ENCODE measurements at places on chromosomes 6 and 20.

DNA sequence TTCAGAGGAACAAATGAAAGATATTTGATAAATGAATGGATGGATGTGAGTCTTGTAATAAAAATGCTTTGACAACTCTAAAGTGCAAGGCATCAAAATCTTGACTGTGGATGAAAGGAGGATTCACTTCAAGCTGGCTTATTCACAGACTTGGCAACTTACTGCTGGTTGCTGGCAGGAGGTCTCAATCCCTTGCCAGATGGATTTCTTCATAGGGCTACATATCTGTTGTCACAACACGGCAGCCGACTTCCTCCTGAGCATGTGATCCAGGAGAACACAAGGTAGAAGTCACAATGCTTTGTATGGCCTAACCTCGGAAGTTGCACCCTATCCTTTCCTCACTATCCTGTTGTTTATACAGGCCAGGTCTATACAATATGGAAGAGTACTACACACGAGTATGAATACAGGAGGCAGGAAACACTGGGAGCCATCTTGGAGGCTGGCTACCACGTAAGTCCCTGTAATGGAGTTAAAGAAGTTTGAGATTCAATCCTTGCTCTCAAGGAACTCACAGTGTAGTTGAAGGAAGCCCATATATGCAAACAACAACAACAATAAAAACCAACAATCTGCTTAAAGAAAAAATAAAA, 97.9 kb downstream of the ID4 start:
- no peak for DNase-seq

DNA sequence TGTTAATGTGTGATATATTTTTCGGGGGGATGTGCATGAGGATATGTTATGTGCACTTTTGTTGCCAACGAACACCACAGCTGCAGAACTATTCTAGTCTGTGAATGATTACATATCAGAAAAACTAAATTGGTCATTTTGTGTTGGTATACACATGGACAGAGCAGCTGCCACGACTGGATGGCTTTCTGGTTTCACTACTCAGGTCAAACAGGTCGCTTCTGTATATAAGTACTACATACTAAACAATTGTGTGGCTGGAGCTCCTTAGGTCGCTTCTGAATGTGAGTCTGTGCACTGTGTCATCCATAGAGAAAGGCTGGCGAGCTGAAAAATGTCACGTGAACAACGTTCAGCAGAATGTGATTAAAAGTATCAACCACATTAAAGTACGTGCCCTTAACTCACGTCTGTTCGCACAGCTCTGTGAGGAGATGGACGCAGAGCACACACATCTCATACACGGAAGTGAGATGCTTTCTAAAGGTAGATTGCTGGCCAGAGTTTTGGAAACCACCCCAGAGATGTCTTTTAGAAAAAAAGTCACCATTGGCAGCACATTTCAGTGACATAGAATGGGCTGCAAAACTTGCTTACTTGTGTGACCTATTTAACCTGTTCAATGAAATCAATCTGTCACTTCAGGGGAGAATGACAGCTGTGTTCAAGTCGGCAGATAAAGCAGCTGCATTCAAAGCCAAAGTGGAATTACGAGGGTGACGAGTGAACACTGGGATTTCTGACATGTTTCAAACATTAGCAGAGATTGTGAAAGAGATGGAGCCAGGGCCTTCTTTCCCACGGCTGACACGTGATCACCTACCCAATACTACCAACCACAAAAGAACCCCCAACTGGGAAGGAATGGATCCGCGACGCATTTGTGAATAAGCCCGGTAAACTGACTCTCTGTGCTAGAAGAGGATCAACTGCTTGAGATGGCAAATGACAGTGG, 176.6 kb downstream of the PDE10A start:
- no peak for DNase-seq

- no peak for DNase-seq
Observed at GRCh38 chr6:12636336-12636735, 80.2 kb upstream of the PHACTR1 start.

- DNase-seq: no peak
Observed at GRCh38 chr20:754904-755303, 13.4 kb downstream of the SLC52A3 start.

DNA sequence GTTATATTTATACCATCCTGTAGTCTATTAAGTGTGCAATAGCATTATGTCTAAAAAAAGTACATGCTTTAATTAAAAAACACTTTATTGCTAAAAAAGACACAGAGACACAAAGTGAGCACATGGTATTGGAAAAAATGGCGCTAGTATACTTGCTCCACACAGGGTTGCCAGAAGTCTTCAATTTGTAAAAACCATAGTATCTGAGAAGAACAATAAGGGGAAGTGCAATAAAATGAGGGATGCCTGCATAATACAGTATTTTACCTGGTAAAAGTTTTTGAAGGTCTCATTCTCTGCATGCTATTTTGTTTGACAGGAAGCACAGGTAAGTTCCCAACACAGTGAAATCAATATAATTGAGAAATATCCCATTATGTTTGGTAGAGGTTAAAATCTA, 1.6 kb downstream of the NOX3 start:
- no peak for DNase-seq

DNA sequence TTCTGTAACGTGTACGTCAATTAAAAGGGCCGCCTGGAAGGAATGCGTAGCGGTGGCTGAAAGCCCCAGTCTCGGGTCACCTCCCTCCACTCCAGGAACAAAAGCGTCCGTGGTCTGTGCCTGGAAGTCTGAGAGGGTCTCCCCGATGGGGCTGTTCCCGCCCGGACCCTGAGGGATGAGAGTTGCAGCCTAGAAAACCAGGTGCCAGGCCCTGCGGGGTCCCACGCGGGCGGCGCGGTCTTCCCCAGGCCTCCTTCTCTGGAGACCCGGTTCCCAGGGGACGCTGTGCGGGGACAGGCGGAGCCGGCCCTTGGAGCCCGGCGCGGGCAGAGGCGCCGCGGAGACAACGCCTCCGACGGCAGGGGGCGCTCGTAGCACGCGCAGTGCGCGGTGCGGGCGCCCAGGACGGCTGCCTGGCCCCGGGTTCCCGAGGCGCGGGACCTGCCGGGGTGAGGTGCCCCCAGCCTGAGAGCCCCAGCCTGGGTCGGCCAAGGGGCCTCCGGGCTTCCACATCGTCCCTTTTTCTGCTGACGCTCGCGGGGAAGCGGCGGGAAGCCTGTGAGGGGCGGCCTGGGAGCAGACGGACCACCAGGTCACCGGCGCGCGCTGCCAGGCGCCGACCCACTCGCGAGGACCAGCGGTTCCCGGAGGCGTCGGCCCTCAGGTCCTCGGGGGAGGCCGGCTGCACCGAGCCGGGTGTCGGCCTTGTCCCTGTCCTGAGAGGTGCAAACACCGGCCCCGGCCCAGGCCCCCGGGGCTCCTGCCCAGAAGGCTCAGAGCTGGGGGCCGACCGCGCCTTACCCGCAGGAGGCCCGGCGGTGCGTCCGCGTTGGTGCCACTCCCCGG, 5.3 kb upstream of the FOXC1 start:
- peak; percentile 38 for DNase-seq
